Activated CD4-positive, alpha-beta T cell treated with anti-CD3 and anti-CD28 coated beads for 48 hours (primary cell): ENCODE measurements at places on chromosomes 11 and 22.

DNA sequence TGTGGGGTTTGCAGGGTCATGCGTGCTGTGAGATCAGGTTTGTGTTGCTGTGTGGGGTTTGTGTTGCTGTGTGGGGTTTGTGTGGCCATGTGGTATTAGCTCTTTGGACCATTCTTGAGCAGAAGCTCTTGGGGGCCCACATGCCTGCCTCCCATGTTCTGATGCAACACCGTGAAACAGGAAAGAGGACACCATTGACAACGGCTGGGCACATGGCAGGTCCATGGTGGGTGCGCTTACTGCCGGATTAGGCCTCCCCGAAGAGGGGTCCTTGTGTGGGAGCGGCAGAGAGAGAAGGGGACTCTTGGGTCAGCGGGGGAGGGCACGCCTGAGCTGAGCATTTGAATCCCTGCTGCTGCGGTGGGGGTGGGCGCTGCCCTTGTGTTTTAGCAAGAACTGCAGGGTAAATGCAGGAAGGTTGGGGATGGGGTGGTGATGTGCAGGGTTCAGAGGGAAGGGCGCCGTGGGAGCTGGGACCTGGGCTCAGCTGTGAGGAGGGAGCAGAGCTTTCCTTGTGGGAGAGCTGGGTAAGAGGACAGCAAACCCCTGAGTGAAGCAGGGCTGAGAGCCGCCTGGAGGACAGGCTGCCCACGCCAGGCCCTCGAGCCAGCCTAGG is 361.5 kb downstream of the TBC1D22A start:
- DNase-seq = no peak

GRCh38 chr11:20084921-20085814 is 75.1 kb downstream of the DBX1 start:
- no peak for DNase-seq

- DNase-seq = no peak
Measured at GRCh38 chr11:78535027-78535426, 39.6 kb downstream of the NARS2 start.

- no peak for DNase-seq
Measured at GRCh38 chr11:118979434-118979833, 7.9 kb downstream of the FOXR1 start.

DNA sequence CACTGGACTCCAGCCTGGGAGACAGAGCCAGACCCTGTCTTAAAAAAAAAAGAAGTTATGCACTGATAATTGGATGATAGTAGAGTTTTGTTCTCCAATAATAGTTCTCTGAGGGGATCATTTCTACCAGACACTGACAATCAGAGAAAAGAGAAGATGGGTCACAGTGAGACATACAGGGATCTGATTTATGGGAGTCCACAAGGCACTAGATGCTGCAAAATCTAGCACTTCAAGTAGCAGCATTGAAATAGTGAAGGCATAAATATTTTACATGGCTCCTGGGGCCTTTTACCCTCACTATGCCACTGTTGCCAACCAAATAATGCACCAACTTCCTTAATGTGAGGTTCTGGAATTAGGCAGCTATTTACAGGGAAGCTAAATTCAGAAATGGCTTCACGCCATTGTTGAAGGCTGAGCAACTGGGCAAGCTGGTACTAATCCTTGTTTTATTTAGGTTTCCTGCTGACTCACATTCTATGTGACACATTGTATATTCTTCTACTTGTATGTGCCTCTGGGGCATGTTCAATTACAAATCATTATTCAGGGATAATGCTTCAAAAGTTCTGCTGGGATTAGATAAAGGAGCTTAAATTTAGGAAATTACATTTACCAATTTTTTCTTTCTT is 38.2 kb upstream of the ABTB2 start:
- no peak for DNase-seq

DNA sequence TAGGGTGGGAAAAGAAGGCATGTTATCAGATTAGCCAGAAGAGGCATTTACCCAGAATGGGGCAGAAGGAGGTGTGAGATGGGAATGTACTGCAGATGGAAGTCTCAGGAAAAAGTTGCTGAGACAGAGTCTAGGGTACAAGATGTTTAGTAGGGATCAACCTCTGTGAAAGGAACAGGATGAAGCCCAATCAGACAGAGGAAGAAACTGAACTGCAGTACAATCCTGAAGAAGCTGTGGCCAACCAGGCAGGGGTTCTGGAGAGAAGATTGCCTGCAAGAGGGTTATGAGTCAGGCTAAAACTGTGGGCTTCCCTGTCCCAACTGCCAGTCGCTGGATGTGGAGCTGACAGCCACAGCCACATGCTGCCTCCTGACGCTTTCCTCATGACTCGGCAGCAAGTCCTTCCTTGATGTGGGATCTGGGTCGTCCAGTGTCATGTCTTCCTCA is 64.0 kb downstream of the CWC15 start:
- DNase-seq = no peak

GRCh38 chr11:107263844-107264563 is 193.6 kb downstream of the CWF19L2 start:
- no peak for DNase-seq

- DNase-seq = no peak
Measured at GRCh38 chr11:115530752-115531151, 26.5 kb upstream of the CADM1 start.
